NK-92 treated with Interleukin-12 subunit alpha and Interleukin-12 subunit beta, amount 100 ng/mL, for 24 hours (cell line): ENCODE measurements at places on chromosomes 11 and 22.

- no peak for DNase-seq
These were observed 143.1 kb downstream of the METTL15 start for GRCh38 chr11:28251257-28251656.

DNA sequence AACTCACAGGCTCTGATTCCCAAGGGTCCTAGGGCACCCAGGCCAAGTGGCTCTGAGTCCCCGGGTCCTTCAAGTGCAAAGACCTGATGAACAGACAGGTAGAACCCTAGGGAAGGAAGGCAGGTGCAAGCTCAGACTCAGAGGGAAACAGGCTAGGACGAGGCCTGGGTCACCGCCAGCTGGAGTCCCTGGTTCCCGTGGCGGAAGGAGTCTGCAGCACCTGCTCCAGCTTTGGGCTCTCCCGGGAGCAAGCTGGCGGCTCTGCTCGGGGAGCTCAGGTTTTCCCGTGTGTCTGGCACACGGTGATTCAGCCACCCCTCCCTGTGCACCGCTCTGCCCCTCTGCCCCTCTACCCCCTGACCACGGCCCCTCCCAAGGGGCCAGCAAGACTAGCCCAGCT is 59.8 kb downstream of the WNT7B start:
- DNase-seq = no peak

DNA sequence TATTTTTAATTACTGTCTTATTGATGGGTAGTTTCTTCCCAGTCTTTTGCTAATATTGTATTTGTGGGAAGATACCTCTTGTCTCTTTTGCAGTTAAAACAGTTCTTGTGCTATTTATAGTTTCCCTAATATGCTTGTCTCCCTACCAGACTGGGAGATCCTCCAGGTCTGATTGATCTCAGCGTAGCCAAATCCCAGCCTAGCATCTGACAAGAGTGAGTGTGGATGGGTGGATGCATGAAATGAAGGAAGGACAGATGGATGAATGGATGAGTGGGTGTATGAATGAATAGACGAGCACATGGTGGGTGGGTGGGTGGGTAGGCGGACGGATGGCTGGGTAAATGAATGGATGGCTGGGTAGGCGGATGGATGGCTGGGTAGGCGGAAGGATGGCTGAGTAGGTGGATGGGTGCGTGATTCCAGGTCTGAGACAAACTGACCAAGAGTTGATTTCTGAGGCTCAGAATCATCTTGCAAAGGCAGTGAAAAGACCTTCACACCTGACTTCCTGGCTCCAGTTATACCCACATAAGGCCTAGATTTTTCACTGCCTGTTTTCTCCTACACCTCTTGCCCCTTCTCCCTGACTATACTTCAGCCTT is 11.4 kb downstream of the DNAJB13 start:
- DNase-seq = no peak

GRCh38 chr22:37140686-37141323 is 8.9 kb downstream of the IL2RB start:
- no peak for DNase-seq

- no peak for DNase-seq
These were observed 638.5 kb downstream of the NTM start for GRCh38 chr11:132008872-132009271.

DNA sequence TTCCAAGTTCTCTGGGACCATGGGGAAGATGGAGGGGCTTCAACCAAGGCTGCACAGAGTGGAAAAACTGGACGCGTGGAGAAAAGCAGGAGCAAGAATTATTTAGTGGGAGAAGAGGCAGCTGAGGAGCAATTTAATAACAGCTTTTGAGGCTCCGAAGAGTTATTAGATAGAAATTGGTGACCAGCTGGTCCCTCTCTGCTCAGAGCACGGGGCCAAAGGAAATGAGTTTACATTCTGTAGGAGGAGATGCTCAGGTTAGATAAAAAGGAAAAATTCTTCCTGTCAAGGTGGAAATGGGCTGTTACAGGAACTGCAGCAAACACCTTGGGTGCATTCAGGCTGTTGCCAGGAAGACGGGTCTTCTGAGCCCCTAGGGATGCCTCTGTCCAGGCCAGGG is 47.0 kb upstream of the GALNT18 start:
- no peak for DNase-seq

GRCh38 chr11:62430425-62430824 is 11.6 kb downstream of the SCGB1A1 start:
- no peak for DNase-seq

GRCh38 chr11:68273026-68273738 is 1.4 kb upstream of the C11orf24 start:
- no peak for DNase-seq

- DNase-seq = no peak
These were observed 22.0 kb upstream of the MYRF start for GRCh38 chr11:61730240-61730994.

GRCh38 chr22:29016067-29016938 is 45.3 kb downstream of the C22orf31 start:
- DNase-seq = no peak

GRCh38 chr11:2904153-2905052 is 18.8 kb upstream of the CDKN1C start:
- DNase-seq = no peak

GRCh38 chr22:29259253-29259899 is 8.4 kb downstream of the RHBDD3 start:
- no peak for DNase-seq

DNA sequence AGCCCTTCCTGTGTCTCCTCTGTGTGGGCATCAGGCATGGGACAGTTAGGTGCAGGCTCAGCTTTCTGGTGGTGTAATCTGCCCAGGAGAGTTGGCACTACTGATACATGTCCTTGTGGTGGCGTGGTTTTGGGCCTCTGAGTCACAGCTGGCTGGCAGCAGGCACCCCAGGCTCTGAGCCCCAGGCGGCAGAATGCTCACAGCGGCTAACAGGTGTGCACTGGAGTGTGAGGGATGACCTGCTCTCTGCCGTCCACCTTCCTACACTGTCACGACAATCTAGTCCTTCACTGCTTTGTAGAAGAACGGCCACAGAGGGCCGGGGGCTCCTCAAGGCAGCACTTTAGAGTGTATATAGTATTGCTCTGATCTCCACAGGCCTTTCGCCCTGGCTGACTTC is 100.3 kb upstream of the PITPNB start:
- no peak for DNase-seq

DNA sequence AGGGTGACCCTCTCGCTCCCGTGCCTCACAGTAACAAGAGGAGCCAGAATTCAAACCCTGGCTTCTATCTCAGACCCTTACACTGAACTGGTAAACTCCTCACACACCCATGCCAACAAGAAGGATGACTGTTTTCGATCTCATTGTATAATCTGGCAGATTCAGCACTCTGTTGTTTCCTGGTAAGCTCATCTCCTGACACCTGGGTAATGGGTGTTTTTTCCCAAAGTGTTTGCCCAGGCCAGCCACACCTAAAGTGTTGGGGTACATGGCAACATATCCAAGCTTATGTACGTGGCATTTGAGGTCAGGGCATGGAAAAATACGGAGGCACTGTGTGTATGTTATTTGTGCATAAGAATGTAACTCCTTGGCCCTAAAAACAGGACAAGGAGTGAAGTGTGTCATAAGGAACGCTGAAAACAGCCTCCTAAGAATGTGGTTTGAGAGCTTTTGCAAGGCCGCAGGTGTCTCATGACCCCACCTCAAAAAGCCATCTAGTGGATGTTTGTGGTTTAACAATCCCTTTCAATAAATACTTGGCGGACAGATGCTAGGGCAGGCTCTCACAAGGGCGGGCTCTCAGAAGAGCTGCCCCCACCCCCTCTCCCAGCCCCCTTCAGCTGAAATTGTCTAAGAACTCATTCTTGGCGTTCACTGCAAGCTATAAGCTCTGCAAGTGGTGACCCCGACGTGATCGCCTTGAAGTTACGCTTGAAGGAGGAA is at the start of gene MS4A15:
Gene MS4A15, plus strand, starts transcription at position 561 of the 726 bp plus-strand sequence. CDS start 6,867 bp downstream, outside the sequence.
- DNase-seq = no peak

DNA sequence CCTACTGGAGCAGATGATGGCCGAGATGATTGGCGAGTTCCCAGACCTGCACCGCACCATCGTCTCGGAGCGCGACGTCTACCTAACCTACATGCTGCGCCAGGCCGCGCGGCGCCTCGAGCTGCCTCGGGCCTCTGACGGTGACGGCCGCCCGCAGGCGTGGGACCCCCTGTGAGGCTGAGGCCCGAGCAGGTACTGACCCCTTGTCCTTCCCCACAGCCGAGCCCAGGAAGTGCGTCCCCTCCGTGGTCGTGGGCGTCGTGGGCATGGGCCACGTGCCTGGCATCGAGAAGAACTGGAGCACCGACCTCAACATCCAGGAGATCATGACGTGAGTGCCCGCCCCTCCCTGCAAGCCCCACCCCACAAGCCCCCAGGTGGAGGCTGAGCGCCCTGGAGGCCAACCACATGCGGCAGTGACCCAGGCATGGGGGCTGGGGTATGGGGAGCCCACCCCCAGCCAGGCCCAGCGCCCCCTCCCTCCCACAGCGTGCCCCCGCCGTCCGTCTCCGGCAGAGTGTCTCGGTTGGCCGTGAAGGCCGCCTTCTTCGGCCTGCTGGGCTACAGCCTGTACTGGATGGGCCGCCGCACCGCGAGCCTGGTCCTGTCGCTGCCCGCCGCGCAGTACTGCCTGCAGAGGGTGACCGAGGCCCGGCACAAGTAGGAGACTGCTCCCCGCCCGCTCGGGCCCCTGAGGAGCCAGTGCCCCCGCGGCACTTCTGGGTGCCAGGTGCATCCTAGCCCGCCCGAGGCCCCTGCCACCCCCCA is 2.8 kb upstream of the SELENOO start:
- no peak for DNase-seq
